CD14-positive monocyte (primary cell): ENCODE measurements at places on chromosomes 12 and 14.
A peak's percentile ranks its signal among the peaks of the same experiment; 100 is the strongest.

- H3K27me3 ChIP-seq = no peaks in the 10 kb centered on the region
- no peaks in the 10 kb centered on the region for H3K4me1 ChIP-seq
- H3K27ac ChIP-seq = no peak overlapping the region
Measured at GRCh38 chr12:79295572-79295971, 395.2 kb downstream of the PAWR start.

GRCh38 chr14:28987516-28987915 is 220.9 kb downstream of the FOXG1 start:
- no peak overlapping the region for H3K4me3 ChIP-seq
- DNase-seq = no peak
- H3K36me3 ChIP-seq = no peaks in the 10 kb centered on the region
- H3K4me1 ChIP-seq = no peaks in the 10 kb centered on the region

- DNase-seq = peak; percentile 69
- H3K27me3 ChIP-seq = no peaks in the 10 kb centered on the region
- H3K36me3 ChIP-seq = no peaks in the 10 kb centered on the region
- H3K4me3 ChIP-seq = no peak overlapping the region
Measured at GRCh38 chr12:119659289-119659897, 8.5 kb upstream of the PRKAB1 start.

DNA sequence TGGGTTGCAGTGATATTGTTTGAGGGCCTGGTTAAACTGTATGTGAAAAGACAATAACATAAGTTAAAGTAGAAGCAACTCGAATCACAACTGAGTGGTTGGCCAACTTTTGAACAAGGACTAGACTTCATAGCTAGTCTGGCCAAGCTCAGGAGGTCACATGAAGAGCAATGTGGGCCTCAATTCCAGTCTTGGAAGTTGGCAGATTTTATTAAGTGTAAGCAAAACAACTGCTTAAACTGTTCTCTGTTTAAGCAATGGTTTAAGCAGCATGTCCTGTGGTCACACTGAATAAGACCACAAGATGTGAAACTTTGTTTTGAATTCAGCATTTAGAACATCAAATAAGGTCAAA is 100.4 kb downstream of the TMTC3 start:
- H3K27me3 ChIP-seq = no peaks in the 10 kb centered on the region
- H3K36me3 ChIP-seq = no peaks in the 10 kb centered on the region
- H3K4me1 ChIP-seq = no peaks in the 10 kb centered on the region
- DNase-seq = no peak

DNA sequence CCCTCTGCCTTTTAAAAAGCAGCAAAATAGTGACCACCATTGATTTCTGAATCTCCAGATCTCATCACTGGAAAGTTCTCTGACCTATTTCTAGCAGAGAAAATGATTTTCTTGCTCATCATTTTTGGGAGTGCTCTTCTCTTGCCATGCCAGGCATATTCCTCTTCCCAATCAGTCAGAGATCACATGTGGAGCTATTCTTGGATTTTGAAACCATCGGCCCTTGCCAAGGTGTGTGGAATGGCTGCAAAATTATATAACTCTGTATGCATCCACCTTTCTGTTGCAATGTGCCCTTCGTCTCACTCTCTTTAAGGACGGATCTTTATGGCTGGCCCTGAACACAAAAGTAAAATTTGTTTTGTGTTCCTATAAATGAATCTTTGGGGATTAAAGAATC is 25.5 kb upstream of the LDHB start:
- H3K27me3 ChIP-seq = no peaks in the 10 kb centered on the region
- no peaks in the 10 kb centered on the region for H3K36me3 ChIP-seq
- DNase-seq = no peak
- no peak overlapping the region for H3K4me3 ChIP-seq
- H3K27ac ChIP-seq = no peak overlapping the region

DNA sequence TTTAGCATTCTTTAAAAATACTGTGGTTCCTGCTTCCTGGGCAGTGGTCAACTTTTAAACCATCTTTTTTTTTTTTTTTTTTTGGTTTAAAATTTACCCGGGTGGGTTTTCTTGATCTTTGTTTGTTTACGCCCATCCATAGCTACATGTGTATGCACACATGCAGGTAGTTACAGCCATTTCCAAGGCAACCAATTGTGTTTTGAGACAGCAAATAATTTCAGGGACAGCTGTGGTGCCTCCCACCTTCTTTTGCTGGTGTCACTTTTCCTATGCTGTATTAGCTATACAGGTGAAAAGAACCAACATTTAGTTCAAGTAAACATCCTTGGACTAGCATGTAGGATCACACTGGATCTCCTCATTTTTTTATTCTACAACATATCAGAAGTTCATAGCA is 52.0 kb upstream of the PSMA6 start:
- H3K27me3 ChIP-seq = no peaks in the 10 kb centered on the region
- DNase-seq = no peak
- no peak overlapping the region for H3K27ac ChIP-seq
- no peaks in the 10 kb centered on the region for H3K4me1 ChIP-seq
- no peak overlapping the region for H3K4me3 ChIP-seq

DNA sequence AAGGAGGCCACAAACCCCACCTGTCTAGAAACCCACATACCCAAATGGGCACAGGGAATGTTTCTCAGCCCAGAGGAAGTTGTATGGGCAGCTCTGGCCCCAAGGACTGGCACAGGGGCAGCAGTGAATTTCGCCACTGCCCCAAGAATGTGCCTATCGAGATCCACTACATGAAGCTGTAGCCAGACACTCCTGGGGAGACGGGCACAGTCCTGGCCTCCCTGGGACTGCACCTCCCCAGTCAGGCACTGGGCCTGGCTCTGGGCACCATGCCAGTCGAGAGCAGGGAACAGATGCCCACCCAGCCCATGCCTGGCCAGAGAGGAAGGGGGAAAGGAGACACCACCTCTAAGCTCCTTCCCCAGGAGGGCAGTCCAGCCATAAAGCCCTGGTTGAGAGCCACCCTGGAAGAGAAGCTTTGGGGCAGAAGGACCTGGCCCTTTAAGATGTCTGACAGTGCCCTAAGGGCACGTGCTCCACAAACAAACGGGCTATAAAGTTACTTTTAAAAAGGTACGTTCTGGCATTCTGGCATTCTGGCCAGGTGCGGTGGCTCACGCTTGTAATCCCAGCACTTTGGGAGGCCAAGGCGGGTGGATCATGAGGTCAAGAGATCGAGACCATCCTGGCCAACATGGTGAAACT is 8.4 kb downstream of the ADCY6 start:
- H3K27me3 ChIP-seq = no peaks in the 10 kb centered on the region
- DNase-seq = no peak
- no peak overlapping the region for H3K27ac ChIP-seq
- H3K4me3 ChIP-seq = no peak overlapping the region

GRCh38 chr14:77204459-77204771 is 22.8 kb downstream of the TMEM63C start:
- no peaks in the 10 kb centered on the region for H3K27me3 ChIP-seq
- H3K4me1 ChIP-seq = no peaks in the 10 kb centered on the region
- no peaks in the 10 kb centered on the region for H3K36me3 ChIP-seq
- no peak for DNase-seq
